ENCODE measurements at places on chromosomes 3 and 15. TPM values are rescaled to one million over a fixed set of nuclear protein-coding genes. Genes with fewer than 3 reads are reported as not detected.
A peak's percentile ranks its signal among the peaks of the same experiment; 100 is the strongest.

- H3K27ac ChIP-seq: no peak overlapping the region
- no peak overlapping the region for H3K4me3 ChIP-seq
- DNase-seq: no peak
- peaks cover 22% of the 10 kb centered on the region for H3K36me3 ChIP-seq
- H3K4me1 ChIP-seq: peaks cover 5% of the 10 kb centered on the region
Observed at GRCh38 chr3:15592968-15593367, 8.4 kb downstream of the HACL1 start.

DNA sequence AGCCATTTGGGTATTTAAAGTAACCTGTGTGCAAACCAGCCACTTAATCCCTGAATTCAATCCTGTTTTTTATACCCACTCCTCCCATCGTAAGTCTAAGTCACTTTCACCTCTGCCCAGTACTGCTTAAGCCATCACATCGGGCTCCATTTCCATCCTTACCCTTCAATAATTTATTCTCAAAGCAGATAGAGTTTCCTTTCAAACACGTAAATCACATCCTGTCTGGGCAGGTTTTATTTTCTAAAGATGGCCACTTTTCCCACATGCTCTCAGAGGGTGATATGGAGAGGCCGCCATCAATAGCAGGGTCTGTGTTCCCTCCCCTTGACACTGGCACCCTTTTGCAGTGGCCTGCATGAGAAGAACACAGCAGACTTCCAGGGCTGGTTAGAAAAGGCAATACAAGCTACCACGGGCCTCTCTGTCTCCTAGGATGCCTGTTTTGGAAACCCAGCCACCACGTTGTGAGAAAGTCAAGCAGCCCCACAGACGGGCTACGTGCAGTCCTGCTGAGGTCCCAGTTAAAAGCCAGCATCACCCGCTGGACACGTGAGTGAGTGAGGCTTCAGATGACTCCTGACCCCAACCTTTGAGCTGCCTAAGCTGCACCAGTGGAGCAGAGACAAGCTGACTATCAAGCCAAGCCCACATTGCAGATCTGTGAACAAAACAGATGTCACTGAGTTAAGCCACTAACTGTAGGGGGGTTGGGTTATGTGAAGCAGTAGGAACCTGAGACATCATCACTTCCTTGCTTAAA lies 241.8 kb upstream of the SLCO3A1 start:
- no peaks in the 10 kb centered on the region for H3K27me3 ChIP-seq
- no peak overlapping the region for H3K4me3 ChIP-seq
- H3K4me1 ChIP-seq: no peaks in the 10 kb centered on the region
- no peak overlapping the region for H3K27ac ChIP-seq
- no peak for DNase-seq

DNA sequence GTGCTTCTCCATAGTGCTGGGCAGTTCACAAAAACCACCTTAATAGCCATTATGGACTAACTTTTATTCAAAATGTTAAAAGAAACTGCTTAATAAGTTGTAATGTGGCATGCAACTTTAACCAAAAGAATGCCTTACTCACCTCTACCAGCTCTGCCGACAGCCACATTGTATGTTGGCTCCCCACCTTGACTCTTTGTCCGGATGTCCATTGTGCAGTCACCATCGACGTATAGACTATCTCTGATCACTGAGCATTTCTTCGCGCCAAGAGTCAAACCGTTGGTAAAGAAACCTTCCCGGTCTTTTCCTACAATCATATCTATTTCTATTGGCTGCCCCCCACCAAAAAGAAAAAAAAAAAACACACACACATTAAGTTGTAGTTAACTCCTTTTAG lies 2.5 kb downstream of the PFN2 start:
- DNase-seq: no peak
- H3K27ac ChIP-seq: no peak overlapping the region
- H3K4me3 ChIP-seq: no peak overlapping the region
- H3K4me1 ChIP-seq: peaks cover 17% of the 10 kb centered on the region
- peaks cover 26% of the 10 kb centered on the region for H3K27me3 ChIP-seq
- no peaks in the 10 kb centered on the region for H3K36me3 ChIP-seq

DNA sequence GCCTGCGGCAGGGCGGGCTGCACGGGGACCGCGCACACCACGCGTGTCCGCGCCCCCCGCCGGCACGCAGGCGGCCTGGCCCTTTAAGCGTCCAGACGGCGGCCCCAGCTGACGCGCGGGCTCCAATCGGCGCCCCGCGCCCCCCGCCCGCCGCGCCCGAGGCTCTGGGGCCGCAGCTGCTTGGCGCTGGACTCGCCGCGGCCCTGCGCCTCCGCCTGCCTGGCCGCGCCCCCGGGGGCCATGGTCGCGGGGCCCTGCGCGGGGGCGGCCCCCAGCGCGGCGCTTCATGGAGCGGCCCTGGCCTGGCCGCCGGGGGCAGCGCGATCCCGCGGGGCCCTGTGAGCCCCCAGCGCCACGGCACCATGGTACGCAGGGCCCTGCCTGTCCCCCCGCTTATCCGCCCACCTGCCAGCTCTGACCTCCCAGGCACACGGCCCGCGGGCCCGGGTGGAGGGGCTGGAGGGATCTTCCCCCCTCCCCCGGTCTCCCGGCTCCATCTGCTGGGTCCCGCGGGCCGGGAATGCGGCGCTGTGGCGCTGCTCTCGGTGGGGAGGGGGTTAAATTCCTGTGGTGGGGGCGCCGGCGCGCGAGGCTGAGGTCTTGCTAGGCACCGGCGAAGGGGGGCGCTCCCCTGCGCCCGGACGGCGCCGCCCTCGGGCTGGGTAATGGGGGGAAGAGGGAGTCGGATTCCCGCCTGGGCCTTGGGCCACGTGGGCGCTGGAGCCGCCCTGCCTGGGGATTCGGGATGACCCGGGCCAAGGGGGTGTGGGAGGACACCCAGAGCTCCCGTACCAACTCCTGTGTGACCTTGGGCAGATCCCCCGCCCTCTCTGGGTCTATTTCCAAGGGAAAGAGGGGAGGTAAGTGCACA lies 1.1 kb downstream of the ZBTB47 start:
- H3K36me3 ChIP-seq: peaks cover 1% of the 10 kb centered on the region
- peak overlapping the region; percentile 10 for H3K4me3 ChIP-seq
- H3K27ac ChIP-seq: no peak overlapping the region

GRCh38 chr15:68581725-68582124 lies 2.9 kb downstream of the CORO2B start:
- no peak for DNase-seq
- H3K4me1 ChIP-seq: peaks cover 11% of the 10 kb centered on the region
- no peak overlapping the region for H3K4me3 ChIP-seq
- peaks cover 36% of the 10 kb centered on the region for H3K27me3 ChIP-seq
- no peak overlapping the region for H3K27ac ChIP-seq

GRCh38 chr3:71521940-71522876 lies 61.3 kb downstream of the FOXP1 start:
- H3K4me3 ChIP-seq: no peak overlapping the region
- H3K27ac ChIP-seq: no peak overlapping the region
- H3K4me1 ChIP-seq: peaks cover 2% of the 10 kb centered on the region
- H3K27me3 ChIP-seq: no peaks in the 10 kb centered on the region
- no peak for DNase-seq
- H3K36me3 ChIP-seq: no peaks in the 10 kb centered on the region

GRCh38 chr3:126908752-126909275 lies 74.1 kb upstream of the PLXNA1 start:
- no peak overlapping the region for H3K27ac ChIP-seq
- H3K27me3 ChIP-seq: peaks cover 2% of the 10 kb centered on the region
- peaks cover 11% of the 10 kb centered on the region for H3K36me3 ChIP-seq
- DNase-seq: peak; percentile 41

- H3K36me3 ChIP-seq: no peaks in the 10 kb centered on the region
- no peak overlapping the region for H3K4me3 ChIP-seq
- H3K27me3 ChIP-seq: no peaks in the 10 kb centered on the region
- H3K4me1 ChIP-seq: peaks cover 5% of the 10 kb centered on the region
Observed at GRCh38 chr15:23570486-23570885, 5.0 kb downstream of the MKRN3 start.

- no peak overlapping the region for H3K4me3 ChIP-seq
- DNase-seq: no peak
- H3K36me3 ChIP-seq: no peaks in the 10 kb centered on the region
- no peak overlapping the region for H3K27ac ChIP-seq
- no peaks in the 10 kb centered on the region for H3K4me1 ChIP-seq
Observed at GRCh38 chr3:167870759-167871158, 135.2 kb downstream of the SERPINI1 start.

GPR62 gene
- not detected for total RNA-seq

CPLX3 gene
- not detected for total RNA-seq

KAT2B gene
- total RNA-seq: 134 TPM

MGLL gene
- total RNA-seq: 1.7 TPM

FILIP1L gene
- total RNA-seq: 2.0 TPM

CNTN4 gene
- not detected for total RNA-seq
